ENCODE measurements at places on chromosomes 2 and 18.

GRCh38 chr18:78587626-78588600 lies 391.7 kb upstream of the SALL3 start:
- DNase-seq, result no peak

GRCh38 chr2:180707884-180708205 lies 272.6 kb upstream of the UBE2E3 start:
- no peak for DNase-seq

DNA sequence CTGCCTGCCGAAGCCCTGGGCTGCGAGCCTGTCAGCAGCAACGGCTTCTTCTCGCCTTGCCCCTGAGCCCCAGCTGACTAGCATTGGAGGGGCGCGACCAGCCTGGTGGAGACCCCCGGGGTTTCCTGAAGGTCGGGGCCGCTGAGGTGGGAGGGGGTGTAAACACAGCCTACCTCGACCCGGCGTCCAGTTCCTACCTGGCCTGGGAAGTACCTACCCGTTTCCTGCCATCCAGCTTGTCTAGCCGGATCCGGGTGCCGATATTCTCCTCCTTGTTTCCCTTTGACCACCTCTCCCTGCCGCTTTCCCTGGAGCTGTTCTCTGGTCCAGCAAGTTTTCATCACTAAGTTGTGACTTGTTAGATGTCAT lies 511 bp downstream of the MOB4 start:
- peak; percentile 40 for DNase-seq

DNA sequence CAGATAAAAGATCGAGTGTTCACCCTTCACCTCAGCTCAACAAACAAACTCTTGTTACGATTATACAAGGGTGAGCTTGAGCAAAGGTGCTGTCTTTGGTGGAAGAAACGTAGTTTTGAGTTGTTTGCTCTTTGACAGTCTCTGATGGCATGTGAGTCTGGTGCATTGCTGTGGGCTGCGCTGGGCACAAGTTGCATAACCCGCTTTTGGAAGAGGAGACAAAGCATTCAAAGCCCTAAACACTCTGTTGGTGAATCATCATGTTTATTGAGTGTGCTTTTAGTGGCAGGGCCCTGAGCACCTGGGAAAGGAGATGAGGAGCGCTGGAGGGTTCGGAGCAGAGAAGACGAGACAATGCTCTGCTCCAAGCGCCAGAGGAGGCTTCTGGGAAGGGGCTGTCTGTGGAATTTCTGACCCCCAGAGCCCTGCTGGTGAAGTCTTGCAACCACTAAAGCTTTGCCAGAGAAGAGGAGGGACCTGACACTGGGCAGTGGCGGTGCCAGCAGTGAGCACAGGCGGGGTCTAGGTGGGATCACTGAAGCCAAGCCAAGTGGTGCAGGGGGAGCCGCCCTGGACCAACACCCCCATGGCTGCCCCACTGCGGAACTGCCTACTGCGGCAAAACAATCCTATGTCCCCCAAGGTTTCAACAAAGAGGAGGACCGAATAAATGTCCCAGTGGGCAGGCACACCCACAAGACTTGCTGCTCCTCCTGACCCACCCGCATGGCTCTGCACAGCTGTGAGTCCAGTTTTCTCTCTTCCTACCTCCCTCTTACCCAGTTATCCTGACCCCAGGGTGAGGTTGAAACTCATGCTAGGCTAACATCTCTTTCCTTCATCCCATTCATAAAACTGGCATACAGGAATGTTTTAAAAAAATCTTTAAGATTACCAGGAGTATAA lies 64.0 kb downstream of the TNFRSF11A start:
- no peak for DNase-seq

DNA sequence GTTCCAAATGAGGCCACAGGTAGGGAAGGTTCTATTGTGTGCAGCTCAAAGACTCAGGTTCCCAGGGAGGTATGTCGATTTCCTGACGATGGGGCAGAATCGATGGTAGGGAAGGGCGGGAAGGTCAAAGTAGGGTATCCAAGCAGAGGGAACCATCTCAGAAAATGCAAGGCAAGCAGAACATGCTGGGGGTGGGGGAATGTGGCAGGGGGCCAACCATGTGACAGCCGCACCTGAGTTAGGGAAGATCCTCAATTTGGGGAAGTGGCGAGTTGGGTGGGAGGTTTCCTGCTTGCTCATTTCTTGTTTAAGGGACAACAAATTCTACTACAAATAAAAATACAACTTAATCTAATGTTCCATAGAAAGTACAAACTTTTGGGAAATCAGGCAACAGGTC lies 21.7 kb upstream of the GRP start:
- no peak for DNase-seq

DNA sequence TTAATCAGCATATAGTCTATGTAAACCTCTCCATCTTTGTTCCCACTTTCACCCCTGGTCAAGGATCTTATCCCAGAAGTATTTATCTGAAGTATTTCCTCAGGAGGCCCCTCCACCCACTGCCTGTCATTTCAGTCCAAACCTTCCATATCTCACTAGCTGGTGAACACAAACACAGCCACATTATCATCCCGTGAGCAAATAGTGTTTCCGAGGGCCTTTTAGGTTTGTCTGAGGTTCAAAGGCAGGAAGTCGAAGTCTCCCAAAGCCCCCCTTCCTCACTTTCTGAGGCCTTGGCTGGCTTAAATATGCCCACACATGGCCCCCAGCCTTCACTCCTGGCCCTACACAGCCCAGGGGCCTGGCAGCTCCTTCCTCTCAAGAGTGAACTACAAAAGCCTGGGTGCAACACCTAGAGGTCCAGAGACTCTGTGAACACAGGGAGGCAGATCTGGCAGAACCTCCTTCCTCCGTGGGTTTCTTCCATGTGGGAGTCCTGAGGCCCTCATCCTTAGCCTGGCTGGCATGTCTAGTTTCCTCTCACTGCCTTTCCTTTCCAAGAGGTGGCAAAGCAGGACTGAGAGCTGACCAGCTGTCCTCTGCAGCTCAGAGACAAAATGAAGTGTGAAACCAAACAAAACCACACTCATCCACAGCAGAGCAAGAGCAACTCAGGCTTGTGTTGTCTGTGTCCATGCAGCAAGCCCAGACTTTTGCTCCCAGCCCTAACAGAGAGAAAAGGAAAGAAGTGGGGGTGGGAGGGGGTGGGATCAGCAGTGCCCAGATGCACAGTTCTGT lies 264.2 kb downstream of the SS18 start:
- DNase-seq, result no peak

GRCh38 chr18:36394486-36394885 lies 97.0 kb downstream of the FHOD3 start:
- no peak for DNase-seq

- DNase-seq, result no peak
These were observed 34.8 kb downstream of the SLC66A2 start for GRCh38 chr18:79916546-79917168.

DNA sequence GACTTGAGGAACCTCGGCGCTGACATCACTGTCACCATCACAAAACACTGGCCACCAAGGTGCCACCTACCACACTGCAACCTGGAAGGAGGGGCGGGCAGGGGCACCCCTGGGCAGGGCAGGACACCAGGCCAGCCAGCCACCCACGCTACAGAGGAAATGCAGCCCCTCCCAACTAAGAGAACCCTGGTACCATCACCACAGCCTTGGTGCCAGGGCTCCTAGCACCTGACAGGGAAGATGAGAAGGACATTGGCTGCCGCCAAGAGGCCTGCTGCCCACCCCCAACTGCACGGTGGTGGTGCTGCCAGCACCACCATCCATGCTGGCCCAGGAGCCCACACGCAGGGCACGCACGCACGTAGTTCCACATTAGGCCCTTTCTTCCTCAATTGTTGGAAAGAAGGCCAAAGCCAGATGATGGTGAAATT lies 88.7 kb downstream of the HDAC4 start:
- DNase-seq, result no peak

GRCh38 chr2:191126386-191127085 lies 24.3 kb downstream of the STAT4 start:
- DNase-seq, result no peak

GRCh38 chr2:108823286-108823685 lies 36.7 kb downstream of the CCDC138 start:
- no peak for DNase-seq

DNA sequence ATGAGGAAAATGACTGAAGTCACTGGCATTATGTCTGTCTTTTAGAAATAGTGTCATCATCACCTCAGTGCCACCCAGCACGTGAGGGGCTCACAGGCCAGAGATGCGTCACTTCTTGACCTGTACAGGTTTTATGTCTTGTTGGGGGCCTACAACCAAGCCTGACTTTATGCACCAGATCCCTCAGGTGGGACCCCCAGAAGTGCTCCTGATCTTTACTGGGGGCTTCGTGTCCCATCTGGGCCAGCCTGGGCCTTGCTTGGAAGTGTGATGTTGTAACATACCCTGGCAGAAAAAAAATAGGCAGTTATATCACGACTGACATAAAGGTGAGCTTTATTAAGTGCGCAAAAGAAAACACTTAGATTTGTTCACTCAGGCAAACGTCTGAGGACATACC lies 21.5 kb upstream of the GNAL start:
- no peak for DNase-seq

DNA sequence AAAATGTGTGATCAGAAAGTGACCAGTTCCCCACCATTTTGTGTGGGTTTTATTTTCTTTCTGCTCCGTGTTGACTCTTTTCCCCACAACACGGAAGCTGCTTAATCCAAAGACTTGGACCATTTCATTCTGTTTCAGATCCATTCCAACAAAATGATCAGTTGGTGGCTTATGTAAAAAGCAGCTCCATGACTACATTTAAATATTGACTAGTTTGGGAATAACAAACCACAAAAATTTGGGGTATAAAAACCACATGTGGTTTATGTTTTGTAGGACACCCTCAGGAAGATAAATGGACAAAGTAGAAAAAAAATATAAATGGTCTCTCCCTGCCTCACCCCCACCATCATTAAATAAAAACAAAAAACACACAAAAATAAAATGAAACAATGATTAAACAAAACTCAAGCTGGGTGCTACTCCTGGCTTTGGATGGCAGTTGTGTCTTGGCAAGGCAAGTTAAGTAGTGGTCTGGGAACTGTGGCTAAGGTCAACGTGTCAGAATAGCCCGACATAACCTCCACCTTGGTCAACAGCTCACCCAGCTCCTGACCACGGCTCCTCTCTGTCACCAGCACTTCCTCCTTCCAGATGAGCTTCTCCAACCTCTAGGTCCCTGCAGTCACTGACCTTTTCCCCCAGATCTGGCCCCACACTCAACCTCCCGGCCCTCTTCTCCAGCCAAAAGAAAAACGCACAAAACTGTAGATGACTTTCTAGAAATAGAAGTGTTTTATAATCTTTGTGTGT lies 12.8 kb upstream of the WIPF1 start:
- DNase-seq, result peak; percentile 27

- no peak for DNase-seq
These were observed 39.6 kb downstream of the ITGAV start for GRCh38 chr2:186629250-186629996.

- peak; percentile 78 for DNase-seq
These were observed 43.6 kb upstream of the VPS54 start for GRCh38 chr2:64062840-64063239.

DNA sequence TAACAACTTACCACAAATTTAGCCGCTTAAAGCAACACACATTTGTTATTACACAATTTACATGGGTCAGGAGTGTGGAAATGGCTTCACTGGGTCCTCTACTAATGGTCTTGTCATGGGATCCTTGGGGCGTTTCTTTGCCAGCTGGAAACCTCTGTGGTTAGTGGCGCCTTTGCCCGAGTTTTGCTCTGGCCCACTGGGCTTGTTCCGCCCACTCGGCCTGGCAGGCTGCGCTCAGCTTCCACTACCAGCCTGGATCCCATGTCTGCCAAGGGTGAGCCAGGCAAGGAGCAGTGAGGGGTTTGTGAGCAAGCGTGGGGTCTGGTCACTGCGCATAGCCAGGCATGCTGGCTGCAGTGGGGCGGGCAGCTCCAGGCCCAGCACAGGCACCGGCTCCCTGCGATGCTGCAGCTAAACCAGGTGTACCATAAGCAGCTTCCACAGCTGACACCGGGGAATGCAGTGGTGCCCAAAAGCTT lies 16.2 kb upstream of the MBD2 start:
- DNase-seq, result no peak

GRCh38 chr2:45191976-45192375 lies 182.7 kb upstream of the SIX2 start:
- DNase-seq, result no peak

- no peak for DNase-seq
These were observed 198.0 kb upstream of the SALL3 start for GRCh38 chr18:78781601-78781960.

- DNase-seq, result peak; percentile 57
These were observed 371.8 kb downstream of the EPHA4 start for GRCh38 chr2:221200184-221200839.

DNA sequence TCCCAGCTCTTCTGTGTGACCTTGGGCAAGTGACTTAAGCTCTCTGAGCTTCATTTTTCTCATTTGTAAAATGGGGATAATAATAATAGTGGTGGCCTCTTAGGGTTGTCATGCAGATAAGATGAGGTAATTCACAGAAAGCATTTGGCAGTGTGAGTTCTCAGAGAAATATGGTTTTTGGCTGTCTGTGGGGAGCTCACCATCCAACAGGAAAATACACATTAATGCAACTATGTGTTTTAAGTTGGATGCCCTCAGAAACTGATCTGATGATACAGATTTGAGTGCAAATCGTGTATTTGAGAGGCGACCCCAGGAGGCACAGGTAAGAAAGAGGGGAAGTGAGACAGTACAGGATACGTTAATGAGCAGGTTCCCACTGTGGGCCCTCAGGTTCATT lies 56.1 kb upstream of the SPRED2 start:
- no peak for DNase-seq

- no peak for DNase-seq
These were observed 7.3 kb downstream of the PXDN start for GRCh38 chr2:1736997-1737480.

- DNase-seq, result peak; percentile 11
These were observed 887.2 kb upstream of the KLHL29 start for GRCh38 chr2:22497789-22498188.

GRCh38 chr2:134002391-134002790 lies 251.5 kb upstream of the MGAT5 start:
- no peak for DNase-seq

- peak; percentile 1 for DNase-seq
These were observed 63.5 kb downstream of the CAVIN2 start for GRCh38 chr2:191783416-191783815.

- no peak for DNase-seq
These were observed 160.5 kb upstream of the STK17B start for GRCh38 chr2:196331851-196332250.

DNA sequence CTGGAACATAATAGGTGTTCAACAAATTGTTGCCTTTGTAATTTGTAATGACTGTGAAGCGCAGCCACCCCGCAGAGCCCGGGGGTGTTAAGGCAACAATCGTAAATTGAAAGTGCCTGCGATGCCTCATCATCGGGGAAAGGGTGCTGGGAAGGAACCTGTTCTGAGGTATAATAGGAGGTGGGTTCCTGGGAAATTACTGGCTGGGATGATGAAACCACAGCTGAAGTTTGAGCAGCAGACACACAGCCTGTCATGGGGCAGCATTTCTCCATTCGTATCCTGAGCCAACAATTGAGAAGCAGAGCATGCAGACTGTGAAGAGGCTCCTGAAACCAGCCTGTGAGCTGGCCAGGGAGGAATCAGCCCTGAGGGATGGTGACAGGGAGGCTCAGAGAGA lies 404.0 kb upstream of the MYT1L start:
- no peak for DNase-seq

DNA sequence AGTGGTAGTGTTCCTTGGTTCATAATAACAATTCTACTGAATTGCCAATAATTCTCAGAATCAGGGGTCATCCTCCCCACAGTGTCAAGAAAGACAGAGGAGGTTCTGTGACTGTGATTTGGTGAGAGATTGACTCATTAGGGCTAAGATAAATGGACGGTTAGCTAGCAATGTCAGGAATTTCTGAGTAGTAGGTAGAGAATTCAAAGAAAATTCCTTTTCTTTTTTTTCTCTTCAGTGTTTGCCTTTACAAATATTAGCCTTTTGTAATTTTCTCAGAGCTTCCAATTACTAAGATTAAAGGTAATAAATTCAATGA lies 16.8 kb upstream of the CRIM1 start:
- DNase-seq, result no peak

All from OCI-LY7 (cell line).